GM23248 (cell line): ENCODE measurements at places on chromosomes 5 and 9.

GRCh38 chr9:36401897-36402480, 1.9 kb upstream of the RNF38 start:
- DNase-seq = no peak

DNA sequence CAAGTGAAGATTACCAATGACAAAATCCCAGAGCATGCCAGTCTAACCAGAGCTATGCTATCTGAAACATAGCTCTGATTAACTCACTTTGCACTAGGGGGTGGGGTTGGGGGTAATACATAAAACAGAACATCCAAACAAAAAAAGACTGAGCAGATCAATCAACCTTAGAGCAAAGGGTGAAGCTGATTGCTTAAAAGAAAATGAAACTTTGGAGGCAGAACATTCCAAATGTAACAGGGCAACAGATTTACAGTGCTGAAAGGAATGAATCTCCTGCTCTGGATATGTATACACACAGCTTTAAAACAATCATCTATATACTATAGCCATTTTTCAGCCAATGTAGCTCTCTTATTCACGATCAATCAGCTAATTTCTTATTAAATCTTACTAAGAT, 4.9 kb downstream of the IL6ST start:
- DNase-seq = peak; percentile 11

DNA sequence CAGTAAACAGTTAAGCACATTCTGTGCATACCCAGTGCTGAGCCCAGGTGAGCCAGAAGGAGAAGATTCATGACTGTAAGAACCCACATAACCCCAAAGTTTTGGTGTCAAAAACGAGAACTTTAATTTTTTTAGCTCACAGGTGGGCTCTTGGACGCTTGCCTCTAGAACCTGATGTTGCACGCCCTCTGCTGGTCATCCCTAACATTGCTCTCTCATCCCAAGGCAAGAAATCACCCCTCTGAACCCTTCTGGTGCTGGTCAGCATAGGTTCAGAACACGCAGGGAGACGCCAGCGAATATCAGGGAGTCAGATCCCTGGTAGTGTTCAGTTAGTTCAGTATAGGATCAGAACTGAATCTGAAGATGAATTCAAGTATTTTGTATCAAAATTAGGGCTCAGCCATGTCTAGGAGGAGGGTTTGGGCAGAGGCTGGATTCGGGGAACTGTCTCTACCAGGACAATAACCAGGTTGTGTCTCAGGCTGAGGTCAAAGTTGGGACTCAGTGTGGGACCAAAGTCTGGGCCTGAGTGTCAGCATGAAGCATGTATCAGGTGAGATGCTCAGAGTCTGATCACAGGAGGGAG, 4.1 kb upstream of the DNAJB5 start:
- DNase-seq = peak; percentile 70

- no peak for DNase-seq
Measured at GRCh38 chr5:74136276-74136825, 504.2 kb downstream of the ENC1 start.

GRCh38 chr9:124260769-124261603, 3.2 kb downstream of the NEK6 start:
- DNase-seq = peak; percentile 90

DNA sequence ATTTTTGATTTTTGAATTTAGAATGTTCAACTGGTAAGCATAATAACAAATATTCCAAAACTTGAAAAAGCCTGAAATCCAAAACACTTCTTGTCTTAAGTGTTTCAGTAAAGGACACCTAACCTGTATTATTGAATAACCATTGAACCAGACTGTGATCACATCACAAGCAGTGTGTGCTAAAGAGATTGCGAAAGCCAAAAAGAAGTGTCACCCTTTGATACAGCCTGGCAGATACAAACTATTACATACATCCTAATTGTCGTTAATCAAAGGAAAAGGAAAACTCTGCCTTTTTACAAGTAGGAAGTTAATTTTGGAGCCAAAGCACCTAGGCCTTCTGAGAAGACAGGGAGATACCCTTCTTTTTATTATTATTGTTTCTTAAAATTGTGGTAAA, 8.4 kb upstream of the FAM120AOS start:
- DNase-seq = peak; percentile 25

DNA sequence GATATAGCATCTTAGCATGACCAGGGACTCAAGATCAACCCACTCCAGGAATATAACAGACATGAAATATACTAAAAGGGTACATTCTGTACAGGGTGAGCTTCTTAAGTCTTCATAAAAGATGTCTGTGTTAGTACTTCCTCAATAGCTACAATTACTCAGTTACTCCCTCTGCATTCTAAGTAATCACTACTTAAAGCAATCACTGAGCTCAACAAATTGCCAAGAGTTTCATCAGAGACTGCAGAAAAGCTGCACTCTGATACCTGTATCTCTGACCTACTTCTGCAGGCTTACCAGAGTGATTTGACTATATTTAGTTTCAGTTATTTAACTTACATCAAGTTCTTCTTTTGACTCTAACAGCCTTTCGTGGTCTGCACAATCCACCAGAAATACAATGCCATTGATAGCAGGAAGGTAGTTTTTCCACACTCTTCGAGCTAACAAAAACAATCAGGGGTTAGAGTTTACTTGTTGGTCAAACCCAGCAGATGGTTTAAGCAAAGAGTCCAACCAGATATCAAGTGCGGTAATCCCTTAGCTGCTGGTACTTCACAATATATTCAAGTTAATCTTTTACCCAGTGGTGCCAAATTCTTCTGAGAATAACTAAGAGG, 23.3 kb downstream of the SAR1B start:
- DNase-seq = no peak

DNA sequence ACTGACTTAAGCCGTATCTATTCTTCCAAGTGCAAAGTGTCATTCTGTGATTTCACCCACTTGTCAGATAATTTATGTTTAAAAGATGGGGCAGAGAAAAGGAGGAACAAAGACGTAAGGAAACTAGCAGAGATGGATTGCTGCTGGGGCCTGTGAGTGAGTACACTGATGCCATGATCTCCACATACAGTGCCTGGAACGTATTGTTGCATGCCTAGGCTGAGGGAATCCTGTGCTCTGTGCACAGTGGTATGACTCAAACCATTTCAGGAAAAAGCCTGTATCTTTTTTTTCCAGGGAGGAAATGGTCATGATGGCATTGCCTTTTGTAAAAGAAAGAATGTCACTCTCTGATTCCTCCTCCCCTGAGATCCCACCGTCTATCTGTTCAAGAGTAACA, 359.5 kb upstream of the ADAMTS16 start:
- no peak for DNase-seq

- peak; percentile 17 for DNase-seq
Measured at GRCh38 chr5:143025376-143025775, 255.2 kb downstream of the ARHGAP26 start.

- no peak for DNase-seq
Measured at GRCh38 chr9:33467526-33467925, 6.2 kb downstream of the NOL6 start.

- DNase-seq = no peak
Measured at GRCh38 chr5:5289537-5289936, 132.9 kb upstream of the ICE1 start.

GRCh38 chr5:175826980-175827379, 44.4 kb upstream of the CPLX2 start:
- DNase-seq = no peak

DNA sequence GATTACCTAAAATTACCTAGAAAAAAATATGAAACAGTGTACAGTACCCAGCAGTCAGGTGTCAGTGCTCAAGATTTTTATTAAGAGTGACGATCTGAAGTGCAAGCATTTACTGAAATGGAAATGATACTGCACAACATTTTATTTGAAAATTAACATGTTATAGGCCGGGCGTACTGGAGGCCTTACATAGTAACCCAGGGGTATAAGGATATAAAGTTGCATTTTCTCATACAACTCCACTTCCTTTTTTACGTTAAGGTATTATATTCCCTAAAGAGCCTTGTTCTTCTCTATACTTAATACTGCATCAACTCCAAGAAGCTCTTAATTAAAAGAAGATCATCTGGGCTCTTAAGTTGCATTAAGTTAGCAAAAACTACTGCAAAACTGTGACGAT, 3.3 kb downstream of the MAT2B start:
- DNase-seq = no peak

DNA sequence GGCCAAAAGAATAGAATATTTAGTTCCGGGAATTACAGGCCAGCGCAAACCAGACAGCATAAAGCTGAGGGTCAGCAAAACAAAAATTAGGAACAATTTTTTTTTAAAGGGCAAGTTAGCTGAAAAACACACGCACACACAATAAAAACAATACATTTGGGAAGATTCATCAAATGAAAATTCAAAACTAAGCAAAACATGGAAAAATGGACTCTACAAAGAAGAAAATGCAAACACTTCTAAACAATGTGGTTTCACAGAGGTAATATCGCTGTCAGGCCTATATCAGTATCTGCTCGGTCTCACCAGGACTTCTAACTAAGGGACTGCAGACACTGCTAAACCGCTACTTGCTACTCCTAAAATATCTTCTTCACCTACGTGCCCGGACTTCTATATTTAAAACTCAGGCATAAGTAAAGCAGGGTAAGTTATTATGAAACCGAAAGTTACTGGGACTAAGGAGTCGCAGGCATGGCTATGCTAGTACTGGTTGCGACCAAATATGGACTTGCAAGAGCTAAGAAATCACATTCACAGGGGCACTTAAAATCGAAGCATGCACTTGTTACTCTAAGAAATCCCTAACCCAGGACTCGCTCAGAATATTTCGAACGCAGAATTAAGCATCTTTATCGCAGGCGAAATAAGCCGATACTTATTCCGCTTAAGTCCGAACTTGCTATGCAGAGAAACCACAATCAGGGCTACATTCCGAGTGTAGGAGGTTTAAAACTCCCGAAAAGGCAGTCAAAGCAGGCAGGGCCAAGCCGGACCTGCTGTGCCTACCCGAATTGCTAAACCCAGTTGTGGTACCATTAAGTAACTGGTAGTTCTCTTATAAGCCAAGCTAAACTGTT, 2.3 kb downstream of the ANXA2R start:
- DNase-seq = peak; percentile 71

- DNase-seq = peak; percentile 87
Measured at GRCh38 chr5:137751869-137752491, 2.2 kb downstream of the HNRNPA0 start.

- DNase-seq = no peak
Measured at GRCh38 chr5:50672663-50673062, 6.2 kb downstream of the PARP8 start.

DNA sequence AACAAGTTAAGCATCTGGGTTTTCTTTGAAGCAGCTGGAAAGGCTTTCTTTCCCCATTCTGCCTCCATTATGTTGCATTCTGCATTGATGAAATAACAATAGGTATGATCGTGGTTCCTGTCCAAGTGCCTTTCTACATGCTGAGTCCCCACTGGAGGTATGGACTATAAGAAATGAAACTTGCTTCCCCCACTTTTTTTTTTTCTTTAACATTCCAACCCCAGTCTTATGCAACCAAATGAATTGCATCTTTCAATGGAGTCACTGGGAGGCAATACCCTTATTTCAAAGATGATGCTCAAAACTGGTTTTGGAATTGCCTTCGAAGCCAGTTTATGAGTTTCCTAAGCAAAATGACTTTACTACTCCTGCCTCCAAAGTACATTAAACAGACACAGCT, 58.9 kb downstream of the ARSB start:
- no peak for DNase-seq

DNA sequence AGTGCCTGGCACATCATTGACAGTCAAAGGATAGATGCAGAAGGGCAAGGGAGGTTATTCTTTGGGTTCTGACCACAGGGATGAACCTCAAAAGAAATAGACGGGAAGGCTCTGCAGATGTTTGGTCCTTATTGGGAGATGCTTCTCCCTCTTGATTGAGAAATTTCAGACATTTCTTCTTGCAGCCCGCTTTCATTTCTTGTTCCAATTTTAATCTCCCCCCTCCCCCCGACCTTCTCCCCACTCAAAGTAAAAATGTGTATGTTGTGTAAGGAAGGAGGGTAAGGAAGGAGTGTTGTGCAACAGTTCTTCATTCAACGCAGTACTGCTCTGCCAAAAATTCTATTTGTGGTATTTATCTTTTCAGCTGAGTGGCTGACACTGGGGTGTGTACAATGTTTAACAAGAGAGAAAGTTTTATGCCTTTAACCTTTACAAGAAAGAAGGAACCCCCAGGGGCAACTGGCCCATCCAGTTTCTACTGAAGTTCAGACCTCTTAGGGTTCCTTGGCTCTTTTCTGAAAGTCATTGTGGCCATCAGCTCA, 46.3 kb upstream of the TNFSF15 start:
- peak; percentile 67 for DNase-seq

DNA sequence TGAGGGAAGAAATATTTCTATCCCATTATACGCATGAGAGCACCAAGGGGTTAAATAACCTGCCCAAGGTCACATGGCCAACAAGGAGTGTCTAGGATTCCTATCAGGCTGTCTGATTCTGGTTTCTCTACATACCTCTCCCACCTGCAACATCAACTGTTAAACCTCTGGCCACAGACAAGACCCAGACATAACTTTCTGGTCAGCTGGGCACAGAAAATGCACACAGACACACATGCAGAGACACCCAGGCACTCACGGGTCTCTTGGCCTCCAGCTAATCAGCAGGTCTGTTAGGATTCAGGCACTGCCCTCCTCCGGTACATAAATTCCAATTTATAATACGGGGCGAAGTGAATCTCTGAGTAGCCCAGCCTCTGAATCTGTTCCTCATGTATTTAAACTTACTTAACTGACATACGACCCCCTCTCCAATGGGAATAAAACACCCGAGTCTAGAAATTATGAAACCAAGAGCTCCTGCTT, 1.5 kb downstream of the SEPTIN8 start:
- DNase-seq = peak; percentile 52

DNA sequence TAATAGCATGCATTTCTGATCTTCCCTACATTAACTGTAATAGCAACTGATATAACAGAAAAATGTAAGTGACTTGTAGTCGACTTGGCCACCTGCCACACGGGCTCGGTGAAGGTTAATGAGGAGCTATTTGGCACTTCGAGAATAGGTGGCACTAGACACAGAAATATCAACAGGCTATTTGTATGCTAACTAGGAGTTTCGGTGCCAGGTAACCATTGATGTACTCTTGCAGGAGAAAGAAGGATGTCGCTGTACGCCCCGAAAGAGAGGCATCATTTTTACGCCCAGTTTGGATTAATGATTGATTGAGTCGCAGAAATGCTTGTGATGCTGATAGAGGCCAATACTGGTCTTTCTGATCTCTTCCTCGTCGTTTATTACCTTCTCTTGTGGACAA, 516 bp upstream of the DMRT2 start:
- no peak for DNase-seq

DNA sequence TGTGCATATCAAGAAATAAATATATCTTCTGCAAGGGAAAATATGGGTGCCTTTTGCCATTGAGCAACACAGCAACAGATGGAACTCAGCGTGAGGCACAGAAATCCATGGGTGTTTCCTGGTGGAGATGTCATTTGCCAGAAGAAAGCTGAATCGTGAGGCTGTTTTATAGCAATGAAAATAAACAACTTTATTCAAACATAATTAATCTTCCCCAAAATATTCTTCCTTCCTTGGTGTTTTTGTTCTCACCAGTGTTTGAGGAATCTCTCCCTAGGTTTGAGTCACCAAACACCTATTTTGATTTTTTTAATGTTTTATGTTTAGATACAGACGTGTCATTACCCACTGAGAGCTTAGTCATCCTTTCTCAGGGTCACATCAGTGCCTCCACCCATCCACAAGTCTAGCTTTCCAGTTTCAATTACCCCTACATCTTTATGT, 65.8 kb upstream of the PAPPA start:
- DNase-seq = peak; percentile 84

GRCh38 chr5:179275941-179276837, 69.1 kb downstream of the ADAMTS2 start:
- peak; percentile 99 for DNase-seq
